Mammary microvascular endothelial cell (primary cell): ENCODE measurements at places on chromosomes 1 and 21. TPM values are rescaled to one million over a fixed set of nuclear protein-coding genes. Genes with fewer than 3 reads are reported as not detected.

Gene CYP4X1
- total RNA-seq = 0.33 TPM in 1 of 2 replicates, not detected in the other

Gene USH2A
- total RNA-seq = not detected in 2 replicates

Gene FH
- total RNA-seq = 153 and 157 TPM in 2 replicates

Gene NPPA
- total RNA-seq = not detected in 2 replicates

Gene ASCL5
- total RNA-seq = not detected in 2 replicates
